ENCODE measurements at places on chromosomes 1 and 21.

DNA sequence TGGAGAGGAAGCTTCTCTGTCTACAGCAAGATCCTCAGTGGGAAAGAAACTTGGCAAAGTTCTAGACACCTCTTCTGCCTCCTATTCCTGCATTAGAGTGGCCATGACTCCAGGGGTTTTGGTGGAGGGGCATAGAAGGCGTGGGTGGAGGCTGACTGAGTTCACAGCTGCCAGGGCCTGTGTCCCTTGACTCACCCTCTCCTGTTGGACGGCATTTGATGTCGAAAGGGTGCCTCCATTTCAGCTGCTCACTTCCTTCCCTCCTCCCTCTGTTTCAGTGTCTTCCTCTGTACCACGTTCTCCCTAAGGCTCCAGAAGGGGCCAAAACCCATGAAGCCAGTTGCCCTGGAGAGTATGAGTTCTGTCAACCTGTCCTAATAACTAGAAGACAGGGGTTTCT lies 632 bp downstream of the TMEM79 start:
- DNase-seq: no peak

DNA sequence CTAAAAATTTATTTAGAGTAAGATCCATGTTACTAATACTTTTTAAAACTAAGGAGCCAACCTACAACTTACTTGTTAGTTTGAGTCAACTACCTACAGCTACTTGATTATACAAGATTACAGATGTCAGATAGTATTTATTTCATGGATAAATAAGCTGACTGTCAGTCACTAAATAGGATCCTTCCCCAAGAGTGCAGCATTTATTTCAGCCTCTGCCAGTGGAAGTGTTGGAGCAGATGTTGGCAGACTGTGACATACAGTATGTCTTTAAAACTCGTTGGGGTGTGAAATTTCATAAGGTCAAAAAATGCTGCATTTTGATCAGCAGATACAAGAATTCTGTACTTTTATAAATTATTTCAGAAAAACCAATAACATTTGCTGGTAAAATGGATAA lies 156.2 kb downstream of the AKT3 start:
- no peak for DNase-seq

DNA sequence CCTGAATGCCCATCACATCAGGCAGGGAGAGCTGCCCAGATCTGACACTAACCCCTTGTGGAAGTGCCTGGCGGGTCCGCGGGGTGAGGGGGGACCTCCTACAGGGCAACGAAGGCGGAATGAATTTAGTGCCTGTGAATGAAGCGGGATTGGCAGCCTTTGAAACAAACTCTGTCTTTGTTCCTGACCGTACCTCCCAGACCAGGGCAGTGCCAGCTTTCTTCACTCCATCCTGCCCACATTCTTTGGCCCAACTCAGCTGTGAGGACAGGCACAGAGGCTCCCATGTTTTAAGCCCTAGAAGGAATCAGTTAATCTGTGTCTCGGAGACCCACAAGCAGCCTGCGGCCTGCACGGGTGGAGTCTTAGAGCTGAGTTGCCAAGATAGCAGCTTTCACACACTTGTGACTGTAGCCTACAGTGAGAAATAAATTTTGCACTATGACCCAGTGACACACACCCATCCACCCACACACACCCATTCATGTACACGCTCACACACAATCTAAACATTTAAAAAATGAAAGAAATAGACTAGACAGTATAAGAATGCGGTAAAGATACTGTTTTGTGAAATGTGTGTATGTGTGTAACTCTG lies 60.1 kb upstream of the USP24 start:
- DNase-seq: no peak

- no peak for DNase-seq
Observed at GRCh38 chr1:114902343-114902742, 47.7 kb downstream of the SYCP1 start.

DNA sequence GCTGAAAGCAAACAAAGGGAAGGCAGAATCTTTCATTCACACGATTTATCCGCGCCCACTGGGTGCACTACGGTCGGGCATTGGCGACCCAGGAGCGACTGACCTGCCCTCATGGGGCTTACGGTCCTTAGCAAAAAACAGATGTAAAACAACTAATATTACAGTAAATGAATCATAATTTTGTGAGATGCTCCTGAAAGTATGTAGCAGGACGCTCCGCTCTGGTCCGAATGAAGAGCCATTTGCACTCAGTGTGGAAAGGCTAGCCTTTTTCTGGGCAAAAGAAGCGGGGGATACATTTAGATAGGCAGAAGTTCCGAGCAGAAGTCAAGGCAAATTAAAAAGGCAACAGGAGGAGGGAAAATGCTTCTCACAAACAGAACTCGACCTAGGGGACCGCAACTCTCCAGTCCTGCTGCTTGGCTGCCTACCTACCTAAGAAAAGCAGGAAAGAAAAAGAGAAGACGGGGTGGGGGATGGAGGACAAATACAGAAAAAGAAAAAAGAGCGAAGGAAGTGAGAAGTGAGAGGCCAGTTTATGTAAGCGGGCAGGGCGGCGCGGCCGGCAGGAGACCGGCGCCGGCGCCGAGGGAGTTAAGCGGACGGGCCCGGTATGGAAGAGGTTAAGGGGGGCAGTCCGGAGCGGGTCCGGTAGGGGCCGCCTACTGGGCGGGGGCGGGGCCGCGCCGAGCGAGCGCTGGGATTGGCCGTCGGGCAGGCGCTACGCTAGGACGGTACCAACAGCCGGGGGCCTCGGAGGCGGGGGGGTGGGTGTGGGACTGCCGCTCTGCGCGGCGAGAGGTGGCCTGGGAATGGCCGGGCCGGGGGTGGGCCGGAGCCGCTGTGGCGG lies at the start of gene FAM20B:
TSS of gene FAM20B (plus strand) at position 770 of the 850 bp plus-strand sequence. CDS start 17,954 bp downstream, outside the sequence.
- peak; percentile 97 for DNase-seq

DNA sequence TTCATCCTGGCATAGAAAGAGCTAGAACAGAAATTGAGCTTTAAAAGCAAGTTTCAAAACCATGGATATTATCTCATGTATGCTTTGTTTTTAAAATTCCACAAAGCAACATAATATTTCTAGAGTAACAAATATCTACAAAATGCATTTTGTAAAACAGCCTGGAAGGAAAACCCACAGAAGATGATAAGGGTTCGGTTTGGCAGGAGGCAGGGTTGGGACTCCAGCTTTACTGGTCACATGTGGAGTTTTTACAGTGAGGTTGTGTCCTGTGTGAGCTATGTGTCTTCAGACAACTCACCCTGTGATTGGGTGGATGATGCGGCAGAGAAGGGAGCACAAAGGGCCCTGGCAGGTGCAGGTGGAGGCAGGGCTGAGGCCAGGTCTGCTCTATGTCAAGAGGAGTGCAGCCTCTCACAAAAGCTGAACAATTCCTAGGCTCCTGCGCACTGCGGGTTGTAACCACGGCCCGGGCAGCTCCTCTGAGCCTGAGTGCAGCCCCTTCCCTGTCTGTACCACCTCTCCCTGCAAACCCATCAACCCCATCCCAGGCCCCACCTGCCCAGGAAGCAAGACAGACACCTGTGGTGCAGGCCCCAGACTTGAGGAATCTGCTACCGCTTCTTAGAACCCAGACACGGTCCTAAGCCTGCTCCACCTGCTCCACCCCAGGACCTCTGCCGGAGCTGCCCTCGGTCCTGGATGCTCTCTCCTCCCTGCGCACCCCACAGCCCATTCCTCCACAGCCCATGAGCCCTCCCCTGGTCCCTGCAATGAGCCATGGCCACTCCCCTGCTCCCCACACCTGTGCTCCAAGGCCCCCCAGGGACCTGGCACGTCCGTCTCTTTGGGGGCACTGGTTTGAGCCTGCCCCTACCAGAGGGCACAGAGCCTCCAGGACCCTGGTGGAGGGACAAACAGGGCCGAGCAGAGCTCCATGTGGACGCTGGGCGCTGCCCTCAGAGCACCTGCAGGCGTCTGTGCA lies 2.8 kb upstream of the COL18A1 start:
- DNase-seq: no peak

DNA sequence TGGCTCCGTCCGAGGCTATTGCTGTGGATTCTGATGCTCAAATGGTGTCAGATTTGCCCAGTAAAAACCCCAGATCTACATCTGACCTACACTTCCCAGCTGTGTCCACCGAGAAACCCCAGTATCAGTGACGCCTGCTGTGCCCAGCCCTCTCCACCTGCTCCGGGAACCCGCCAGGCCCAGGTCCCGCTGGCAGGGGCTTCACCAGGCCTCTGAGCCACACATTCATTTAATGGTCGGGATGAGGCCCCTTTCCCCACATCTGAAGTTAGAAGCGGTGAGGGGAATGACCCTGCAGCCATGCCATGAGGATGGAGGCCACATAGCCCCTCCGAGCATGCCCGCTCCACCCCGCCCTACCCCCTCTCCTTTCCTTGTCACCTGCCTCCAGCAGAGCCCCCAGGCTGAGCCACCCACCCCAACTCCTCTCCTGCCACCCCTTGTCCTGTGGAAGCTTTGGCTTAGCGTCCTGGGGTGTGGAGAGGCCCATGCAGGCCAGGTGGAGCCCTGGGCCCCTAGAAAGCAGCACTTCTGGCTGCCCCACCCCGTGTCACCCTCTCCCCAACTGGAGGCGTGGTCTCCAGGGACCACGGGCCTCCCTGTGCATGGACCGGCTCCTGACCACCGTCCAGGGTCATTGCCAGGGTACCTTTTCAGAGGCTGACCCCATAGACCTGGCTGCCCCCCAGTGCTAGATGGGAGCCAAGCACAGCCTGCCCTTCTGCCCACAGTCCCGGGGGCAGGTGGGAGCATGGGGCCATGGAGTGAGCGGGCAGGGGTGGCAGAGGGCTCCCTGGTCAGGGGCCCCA lies 8.0 kb downstream of the TNFRSF14 start:
- DNase-seq: no peak

DNA sequence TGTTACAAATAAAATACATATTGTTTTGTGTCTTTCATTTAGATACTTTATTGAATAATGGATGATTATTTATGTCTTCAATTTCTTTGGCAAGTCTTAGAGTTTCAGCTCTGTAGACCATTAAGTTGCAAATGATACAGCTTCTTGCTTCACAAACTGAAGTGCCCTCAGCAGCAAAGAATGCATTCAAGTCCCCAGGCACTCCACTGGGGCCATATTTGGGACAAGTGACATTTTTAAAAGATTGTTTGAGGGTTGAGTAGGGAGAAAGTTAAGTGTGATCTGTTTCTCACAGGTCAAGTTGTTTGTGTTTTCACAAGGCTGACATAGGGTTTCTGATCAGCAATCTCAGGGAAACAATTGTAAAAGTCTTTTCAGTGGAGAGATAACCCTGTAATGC lies 400.7 kb downstream of the PLA2G4A start:
- DNase-seq: no peak

- DNase-seq: no peak
Observed at GRCh38 chr21:38671773-38672172, 134.0 kb upstream of the ETS2 start.

DNA sequence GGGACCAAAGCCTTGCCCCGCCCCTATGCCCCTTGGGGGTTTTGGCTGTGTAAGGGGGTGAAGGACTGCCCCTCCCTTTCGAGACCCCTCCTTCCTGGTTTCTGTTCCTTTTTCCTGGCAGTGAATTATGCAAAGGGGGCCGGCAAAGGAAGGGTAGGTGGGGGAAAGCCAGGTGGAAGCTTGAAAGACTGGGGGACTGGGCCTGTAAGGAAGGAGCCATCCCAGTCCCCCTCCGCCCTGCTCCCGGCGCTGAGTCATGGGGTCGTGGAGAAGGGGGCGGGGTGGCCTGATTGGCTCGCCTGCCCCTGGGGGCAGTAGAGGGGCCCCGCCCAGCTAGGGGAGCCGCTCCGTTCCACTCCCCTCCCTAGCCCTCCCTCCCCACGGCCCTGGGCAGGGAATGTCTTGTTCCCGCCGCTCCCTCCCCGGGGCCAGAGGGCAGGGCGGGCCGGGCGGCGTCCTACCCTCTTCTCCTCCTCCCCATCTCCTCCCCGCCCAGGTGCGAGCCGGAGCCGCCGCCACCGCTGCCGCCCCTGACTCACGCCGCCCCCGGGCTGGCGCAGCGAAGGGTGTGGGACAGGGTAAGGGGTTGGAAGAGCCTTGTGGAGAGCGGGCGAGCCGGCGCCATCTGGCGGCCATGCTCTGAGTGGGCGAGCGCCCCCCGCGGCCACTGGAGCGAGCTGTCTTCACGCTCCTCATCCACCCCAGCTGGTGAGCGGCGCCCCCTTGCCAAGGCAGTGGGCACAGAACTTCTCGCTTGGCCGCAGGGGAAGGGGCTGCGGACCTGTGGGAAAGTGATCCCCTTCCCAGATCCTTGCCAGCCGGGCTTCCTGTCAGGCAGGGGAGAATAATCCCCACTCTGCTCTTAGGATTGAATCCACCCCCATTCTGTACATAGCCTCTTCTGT lies 14.7 kb downstream of the ZBTB7B start:
- peak; percentile 91 for DNase-seq

All from left forelimb (tissue), 1 donor.